CD8-positive, alpha-beta memory T cell (primary cell): ENCODE measurements at places on chromosomes 12 and 14.

DNA sequence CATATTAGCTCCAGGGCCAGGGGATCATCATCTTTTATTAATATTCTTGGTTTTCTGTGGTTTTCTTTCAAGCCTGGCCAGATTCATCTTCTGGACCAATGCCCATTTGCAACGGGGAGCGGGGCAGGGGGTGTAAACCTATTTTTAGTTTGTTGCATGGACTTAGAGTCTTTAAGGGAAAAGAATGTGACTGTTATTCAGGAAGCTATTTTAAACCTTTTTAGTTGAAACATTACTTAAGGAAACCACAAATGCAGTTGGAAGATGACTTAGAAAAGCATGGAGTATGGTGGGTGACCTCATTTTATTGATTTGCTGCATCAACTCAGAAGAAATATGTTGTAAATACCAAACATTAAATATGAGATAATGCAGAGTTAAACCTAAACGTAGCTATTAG lies 368.4 kb upstream of the E2F7 start:
- no peak overlapping the region for H3K4me3 ChIP-seq
- H3K27ac ChIP-seq = no peak overlapping the region
- H3K36me3 ChIP-seq = no peaks in the 10 kb centered on the region
- H3K27me3 ChIP-seq = no peaks in the 10 kb centered on the region
- H3K4me1 ChIP-seq = no peaks in the 10 kb centered on the region

GRCh38 chr12:15688202-15688736 lies 100.9 kb downstream of the EPS8 start:
- DNase-seq = no peak
- no peaks in the 10 kb centered on the region for H3K36me3 ChIP-seq
- no peak overlapping the region for H3K27ac ChIP-seq
- H3K4me3 ChIP-seq = no peak overlapping the region
- no peaks in the 10 kb centered on the region for H3K27me3 ChIP-seq

- DNase-seq = no peak
- H3K4me3 ChIP-seq = no peak overlapping the region
- no peaks in the 10 kb centered on the region for H3K27me3 ChIP-seq
These were observed 19.1 kb downstream of the PSMC1 start for GRCh38 chr14:90275458-90275814.

DNA sequence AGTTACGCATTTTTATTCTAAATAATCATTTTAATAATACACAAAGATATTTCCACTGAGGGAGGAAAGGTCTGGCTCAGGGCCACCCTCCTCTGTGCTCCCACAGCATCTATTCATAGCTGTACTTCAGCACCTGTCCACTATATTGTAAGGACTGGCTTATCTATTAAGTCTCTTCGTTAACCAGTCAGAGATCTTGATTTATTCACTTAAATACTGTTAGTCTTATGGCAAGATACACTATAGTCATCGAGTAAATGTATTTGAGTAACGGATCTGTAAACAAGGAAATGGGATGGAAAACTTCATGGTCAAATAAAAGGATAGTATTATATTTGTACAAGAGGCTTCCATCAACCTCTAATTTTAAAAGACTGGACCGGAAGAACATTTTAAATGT lies 54.6 kb downstream of the SPTLC2 start:
- H3K4me3 ChIP-seq = no peak overlapping the region
- H3K27ac ChIP-seq = no peak overlapping the region
- no peaks in the 10 kb centered on the region for H3K27me3 ChIP-seq
- DNase-seq = no peak
